ENCODE measurements at places on chromosomes 5 and 9.

DNA sequence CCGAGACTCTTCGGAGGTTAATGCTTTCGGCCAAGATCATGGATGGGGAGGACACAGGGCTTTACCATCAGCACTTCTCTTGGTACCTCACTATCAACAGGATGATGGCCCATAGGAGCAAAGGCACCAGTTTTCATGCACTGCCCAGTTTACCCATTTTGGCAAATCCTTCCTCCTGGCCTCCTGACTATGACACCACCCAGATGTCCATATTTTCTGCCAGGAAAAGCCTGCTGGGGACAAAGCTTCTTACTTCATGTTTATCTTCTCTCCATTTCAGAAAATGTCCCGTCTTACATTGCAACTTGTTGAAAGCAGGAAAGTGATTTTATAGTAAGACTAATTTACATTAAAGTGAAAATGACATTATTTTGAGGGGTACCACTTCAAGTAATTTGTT lies 61.4 kb upstream of the GAS1 start:
- no peak for DNase-seq

GRCh38 chr9:19074836-19075235 lies 25.6 kb downstream of the RRAGA start:
- DNase-seq, result peak; percentile 34

GRCh38 chr5:125331987-125332598 lies 585.7 kb upstream of the ZNF608 start:
- no peak for DNase-seq

GRCh38 chr9:123629531-123629930 lies 273.5 kb downstream of the CRB2 start:
- no peak for DNase-seq

GRCh38 chr9:70932097-70932496 lies 189.3 kb downstream of the TRPM3 start:
- no peak for DNase-seq

- no peak for DNase-seq
Measured at GRCh38 chr5:106481374-106481773, 1189.4 kb downstream of the EFNA5 start.
